ENCODE measurements at places on chromosomes 13 and 19. TPM values are rescaled to one million over a fixed set of nuclear protein-coding genes. Genes with fewer than 3 reads are reported as not detected.
A peak's percentile ranks its signal among the peaks of the same experiment; 100 is the strongest.

- H3K27me3 ChIP-seq = no peaks in the 10 kb centered on the region
- peak overlapping the region; percentile 88 for H3K4me3 ChIP-seq
- peaks cover 58% of the 10 kb centered on the region for H3K4me1 ChIP-seq
- peak; percentile 72 for DNase-seq
These were observed 708 bp upstream of the ERCC1 start for GRCh38 chr19:45424191-45425058.

GRCh38 chr19:29098863-29099481 is 114.0 kb downstream of the UQCRFS1 start:
- H3K27me3 ChIP-seq = no peaks in the 10 kb centered on the region
- H3K4me3 ChIP-seq = no peak overlapping the region
- DNase-seq = peak; percentile 11
- no peaks in the 10 kb centered on the region for H3K4me1 ChIP-seq

GRCh38 chr19:50512999-50513745 is 541 bp downstream of the ASPDH start:
- H3K27me3 ChIP-seq = no peaks in the 10 kb centered on the region
- no peak for DNase-seq
- no peak overlapping the region for H3K4me3 ChIP-seq
- no peak overlapping the region for H3K27ac ChIP-seq
- H3K36me3 ChIP-seq = no peaks in the 10 kb centered on the region
- peaks cover 10% of the 10 kb centered on the region for H3K4me1 ChIP-seq

GRCh38 chr13:112835344-112835743 is 133.7 kb upstream of the MCF2L start:
- no peaks in the 10 kb centered on the region for H3K4me1 ChIP-seq
- H3K4me3 ChIP-seq = no peak overlapping the region
- H3K27me3 ChIP-seq = no peaks in the 10 kb centered on the region
- DNase-seq = no peak

DNA sequence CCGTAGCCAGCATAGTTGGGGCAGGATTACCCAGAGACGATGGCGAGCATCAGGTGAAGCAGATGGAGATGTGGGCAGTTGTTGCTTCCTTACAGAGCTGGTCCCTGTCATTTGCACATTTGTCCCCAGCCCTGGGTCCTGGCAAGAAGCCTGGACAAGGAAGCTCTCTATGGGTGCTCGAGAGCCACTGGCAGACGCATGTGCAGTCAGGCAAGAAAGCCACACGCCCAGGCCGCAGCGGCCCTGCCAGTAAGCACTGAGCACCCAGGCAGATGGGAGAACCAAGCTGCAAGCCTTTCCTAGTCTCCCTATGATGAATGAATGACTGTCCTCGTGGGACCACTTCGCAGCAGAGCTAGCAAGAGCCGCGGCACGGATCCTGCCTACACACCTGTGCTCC is 182.8 kb downstream of the FOXO1 start:
- H3K4me1 ChIP-seq = no peaks in the 10 kb centered on the region
- no peak overlapping the region for H3K4me3 ChIP-seq
- no peaks in the 10 kb centered on the region for H3K27me3 ChIP-seq
- no peaks in the 10 kb centered on the region for H3K36me3 ChIP-seq
- no peak overlapping the region for H3K27ac ChIP-seq

- H3K27ac ChIP-seq = peak overlapping the region; percentile 86
- H3K27me3 ChIP-seq = no peaks in the 10 kb centered on the region
- no peak for DNase-seq
- peaks cover 38% of the 10 kb centered on the region for H3K4me1 ChIP-seq
These were observed 94.6 kb downstream of the KL start for GRCh38 chr13:33110713-33111413.

GRCh38 chr13:42328672-42329071 is 56.7 kb downstream of the AKAP11 start:
- no peaks in the 10 kb centered on the region for H3K36me3 ChIP-seq
- no peak overlapping the region for H3K27ac ChIP-seq
- no peak overlapping the region for H3K4me3 ChIP-seq
- H3K27me3 ChIP-seq = no peaks in the 10 kb centered on the region

DNA sequence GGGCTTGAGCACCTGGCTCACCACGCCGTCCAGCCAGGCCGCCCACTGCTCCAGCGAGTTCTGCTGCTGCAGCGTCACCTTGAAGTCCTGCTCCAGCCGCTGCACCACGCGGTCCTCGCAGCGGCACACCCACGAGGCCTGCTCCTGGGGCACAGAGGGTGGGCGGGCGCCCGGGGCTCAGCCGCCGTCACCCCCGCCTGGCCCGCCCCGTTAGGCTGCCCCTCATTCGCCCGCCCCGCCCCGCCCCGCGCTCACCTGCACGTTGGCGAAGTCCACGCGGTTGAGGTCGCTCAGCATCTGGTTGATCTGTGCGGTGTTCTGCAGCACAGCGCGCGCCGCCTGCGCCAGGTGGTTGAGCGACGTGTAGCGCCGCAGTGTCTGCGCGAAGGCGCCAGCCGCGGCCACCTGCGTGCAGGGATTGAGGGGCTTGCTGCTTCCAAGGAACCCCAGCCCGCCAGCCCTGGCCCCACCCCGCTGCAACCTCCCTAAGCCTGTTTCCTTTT is 11.3 kb downstream of the DCAF15 start:
- H3K27me3 ChIP-seq = no peaks in the 10 kb centered on the region
- no peak for DNase-seq
- H3K4me1 ChIP-seq = no peaks in the 10 kb centered on the region

GRCh38 chr19:57192077-57192420 is 749 bp downstream of the ZNF264 start:
- H3K27ac ChIP-seq = peak overlapping the region; percentile 81
- H3K36me3 ChIP-seq = peaks cover 34% of the 10 kb centered on the region
- H3K4me1 ChIP-seq = peaks cover 21% of the 10 kb centered on the region
- no peaks in the 10 kb centered on the region for H3K27me3 ChIP-seq

DNA sequence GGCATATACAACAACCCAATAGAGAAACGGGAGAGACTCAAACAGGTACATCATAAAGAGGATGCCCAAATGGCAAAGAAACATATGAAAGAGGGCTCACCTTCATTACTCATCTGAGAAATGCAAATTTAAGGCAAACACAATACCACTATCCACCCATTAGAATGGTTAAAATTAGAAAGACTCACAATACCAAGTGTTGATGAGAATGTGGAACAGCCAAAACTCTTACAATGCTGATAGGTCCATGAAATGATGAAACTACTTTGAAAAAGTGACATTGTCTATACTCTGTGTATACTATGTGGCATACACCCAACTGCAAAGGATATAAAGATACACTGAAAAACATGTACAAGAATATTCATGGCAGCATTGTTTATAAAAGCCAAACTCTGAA is 96.2 kb upstream of the TSHZ3 start:
- H3K36me3 ChIP-seq = no peaks in the 10 kb centered on the region
- no peaks in the 10 kb centered on the region for H3K4me1 ChIP-seq
- H3K27me3 ChIP-seq = no peaks in the 10 kb centered on the region
- no peak for DNase-seq
- no peak overlapping the region for H3K4me3 ChIP-seq

GRCh38 chr13:59531571-59532091 is 632.1 kb downstream of the DIAPH3 start:
- DNase-seq = peak; percentile 16
- H3K4me3 ChIP-seq = no peak overlapping the region
- no peak overlapping the region for H3K27ac ChIP-seq
- no peaks in the 10 kb centered on the region for H3K27me3 ChIP-seq

- DNase-seq = no peak
- H3K27ac ChIP-seq = no peak overlapping the region
- peaks cover 22% of the 10 kb centered on the region for H3K4me1 ChIP-seq
- H3K4me3 ChIP-seq = peak overlapping the region; percentile 99
These were observed 1.6 kb downstream of the LMNB2 start for GRCh38 chr19:2454962-2455850.

- H3K27me3 ChIP-seq = no peaks in the 10 kb centered on the region
- no peaks in the 10 kb centered on the region for H3K36me3 ChIP-seq
- no peak overlapping the region for H3K4me3 ChIP-seq
- no peak overlapping the region for H3K27ac ChIP-seq
- no peaks in the 10 kb centered on the region for H3K4me1 ChIP-seq
- DNase-seq = no peak
These were observed 36.4 kb downstream of the ATP11A start for GRCh38 chr13:112726016-112726767.

DNA sequence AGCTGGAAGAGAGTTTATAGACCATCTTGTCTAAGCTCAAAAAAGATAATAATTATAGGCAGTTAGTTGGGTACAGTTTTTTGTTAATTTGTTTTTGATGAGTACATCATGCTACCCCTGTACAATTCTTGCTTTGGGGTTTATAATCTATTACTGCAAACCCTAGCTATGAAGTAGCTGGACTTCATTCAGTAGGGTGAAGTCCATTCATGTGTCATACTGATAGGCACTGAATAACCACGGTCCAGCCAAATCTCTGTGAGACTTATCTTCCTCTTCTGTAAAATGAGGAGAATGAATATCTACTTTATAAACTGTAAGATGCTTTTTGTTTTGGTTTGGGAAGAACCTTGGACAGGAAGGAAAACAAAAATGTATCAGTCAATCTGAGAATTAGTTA is 19.5 kb downstream of the SLC46A3 start:
- H3K36me3 ChIP-seq = peaks cover 19% of the 10 kb centered on the region
- H3K4me1 ChIP-seq = no peaks in the 10 kb centered on the region
- H3K27ac ChIP-seq = no peak overlapping the region
- DNase-seq = no peak
- H3K27me3 ChIP-seq = no peaks in the 10 kb centered on the region

GRCh38 chr19:7575434-7576040 is 20.1 kb upstream of the CAMSAP3 start:
- no peak overlapping the region for H3K4me3 ChIP-seq
- no peaks in the 10 kb centered on the region for H3K4me1 ChIP-seq
- H3K27ac ChIP-seq = no peak overlapping the region
- H3K36me3 ChIP-seq = no peaks in the 10 kb centered on the region
- no peak for DNase-seq

GRCh38 chr19:46732966-46733689 is 12.7 kb upstream of the FKRP start:
- no peak overlapping the region for H3K4me3 ChIP-seq
- no peak overlapping the region for H3K27ac ChIP-seq
- H3K36me3 ChIP-seq = peaks cover 44% of the 10 kb centered on the region
- H3K27me3 ChIP-seq = no peaks in the 10 kb centered on the region

GRCh38 chr13:39646122-39646521 is 9.3 kb upstream of the COG6 start:
- no peak overlapping the region for H3K27ac ChIP-seq
- no peaks in the 10 kb centered on the region for H3K4me1 ChIP-seq
- no peak overlapping the region for H3K4me3 ChIP-seq
- H3K36me3 ChIP-seq = no peaks in the 10 kb centered on the region
- DNase-seq = no peak
- H3K27me3 ChIP-seq = no peaks in the 10 kb centered on the region

DNA sequence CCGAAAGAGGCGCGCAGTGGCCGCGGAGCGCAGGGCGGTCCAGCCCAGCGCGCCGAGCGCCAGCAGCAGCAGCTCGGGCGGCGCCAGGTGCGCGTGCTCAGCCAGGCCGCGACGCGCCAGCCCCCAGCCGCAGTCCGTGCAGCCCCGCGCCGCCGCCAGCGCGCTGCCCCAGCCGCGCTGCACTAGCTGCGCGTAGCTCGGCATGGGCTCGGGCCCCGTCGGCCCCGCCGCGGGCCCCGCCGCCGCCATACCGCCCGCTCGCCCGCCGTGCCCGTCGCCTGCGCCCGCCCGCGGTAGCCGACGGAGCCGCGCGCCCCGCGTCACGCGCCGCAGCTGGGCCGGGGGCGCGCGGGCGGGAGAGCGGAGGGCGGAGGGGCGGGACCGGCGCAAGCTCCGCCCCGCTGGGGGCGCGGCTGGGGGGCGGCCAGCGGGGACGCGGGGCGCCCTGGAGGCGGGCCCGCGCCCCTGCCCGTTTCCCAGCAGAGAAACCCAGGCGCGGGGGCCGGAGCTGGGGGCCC is at the start of gene CERS1:
TSS of gene CERS1 (minus strand) at position 335 of the 518 bp plus-strand sequence. CDS start at position 249, 86 bp downstream.
- H3K27me3 ChIP-seq = no peaks in the 10 kb centered on the region
- peaks cover 19% of the 10 kb centered on the region for H3K36me3 ChIP-seq
- no peak for DNase-seq
- H3K4me3 ChIP-seq = peak within 1 kb of the TSS; percentile 44
- peaks cover 3% of the 10 kb centered on the region for H3K4me1 ChIP-seq

DNA sequence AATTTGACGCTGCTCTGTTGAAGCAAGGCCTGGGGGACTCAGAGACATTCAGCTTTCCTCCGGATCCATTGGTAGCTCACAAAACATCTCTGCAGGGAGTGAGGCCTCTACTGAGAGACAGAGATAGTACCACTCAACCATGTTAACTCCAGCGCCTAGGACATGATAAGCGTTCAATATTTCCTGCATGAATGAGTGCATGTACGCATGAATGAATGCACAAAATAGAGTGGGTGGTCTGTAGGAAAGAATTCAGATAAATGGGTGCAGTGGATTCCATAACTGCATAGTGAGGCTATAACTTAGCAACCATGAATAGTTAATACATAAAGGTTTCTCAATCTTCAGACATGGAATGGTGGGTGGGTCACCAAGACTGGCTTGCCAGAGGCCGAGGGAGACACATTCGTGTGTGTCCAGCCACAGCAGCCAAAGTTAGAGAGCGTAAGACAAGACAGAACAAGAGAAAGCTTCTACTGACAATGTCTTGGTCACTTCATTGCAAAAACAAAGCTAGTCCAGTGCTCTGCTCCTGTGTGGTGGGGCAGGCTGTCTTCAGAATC is 36.3 kb upstream of the RCBTB2 start:
- H3K4me3 ChIP-seq = no peak overlapping the region
- peak overlapping the region; percentile 91 for H3K27ac ChIP-seq
- peaks cover 19% of the 10 kb centered on the region for H3K4me1 ChIP-seq
- no peaks in the 10 kb centered on the region for H3K36me3 ChIP-seq

DNA sequence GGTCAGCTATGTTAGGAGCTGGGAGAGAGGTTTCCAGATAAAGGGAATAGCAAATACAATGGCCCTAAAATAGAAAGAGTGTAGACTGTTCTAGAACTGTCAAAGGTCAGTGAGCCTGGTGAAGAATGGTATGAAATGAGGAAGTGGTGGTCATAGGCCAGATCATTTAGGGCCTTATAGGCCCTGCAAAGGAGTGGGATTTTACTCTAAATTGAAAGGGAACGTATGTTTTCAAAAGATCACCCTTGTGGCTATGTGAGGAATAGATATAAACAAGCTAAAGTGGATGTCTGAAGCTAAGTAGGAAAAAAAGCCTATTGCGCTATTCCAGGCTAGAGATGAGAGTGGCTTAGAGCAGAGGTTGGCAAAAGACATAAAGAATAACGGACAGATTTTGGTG is 70.7 kb upstream of the TDRD3 start:
- H3K36me3 ChIP-seq = no peaks in the 10 kb centered on the region
- no peaks in the 10 kb centered on the region for H3K4me1 ChIP-seq
- H3K4me3 ChIP-seq = no peak overlapping the region
- no peak overlapping the region for H3K27ac ChIP-seq
- no peaks in the 10 kb centered on the region for H3K27me3 ChIP-seq

The ZNF729 gene
- total RNA-seq = not detected

The ZNF600 gene
- 15.2 TPM for total RNA-seq

The ZNF726 gene
- total RNA-seq = 0.27 TPM

The TMEM147 gene
- 49.7 TPM for total RNA-seq

The BICRA gene
- 10.8 TPM for total RNA-seq

The RASGRP4 gene
- 16.9 TPM for total RNA-seq

The MBD3L4 gene
- not detected for total RNA-seq

The SLITRK5 gene
- total RNA-seq = under 0.01 TPM
